ENCODE measurements at places on chromosomes 4 and X.

GRCh38 chr4:140884431-140885058 is 128.4 kb upstream of the TBC1D9 start:
- peak; percentile 73 for DNase-seq

GRCh38 chrX:39894683-39895082 is 203.1 kb downstream of the BCOR start:
- no peak for DNase-seq

GRCh38 chr4:3458371-3458770 is 4.7 kb upstream of the DOK7 start:
- DNase-seq: no peak

DNA sequence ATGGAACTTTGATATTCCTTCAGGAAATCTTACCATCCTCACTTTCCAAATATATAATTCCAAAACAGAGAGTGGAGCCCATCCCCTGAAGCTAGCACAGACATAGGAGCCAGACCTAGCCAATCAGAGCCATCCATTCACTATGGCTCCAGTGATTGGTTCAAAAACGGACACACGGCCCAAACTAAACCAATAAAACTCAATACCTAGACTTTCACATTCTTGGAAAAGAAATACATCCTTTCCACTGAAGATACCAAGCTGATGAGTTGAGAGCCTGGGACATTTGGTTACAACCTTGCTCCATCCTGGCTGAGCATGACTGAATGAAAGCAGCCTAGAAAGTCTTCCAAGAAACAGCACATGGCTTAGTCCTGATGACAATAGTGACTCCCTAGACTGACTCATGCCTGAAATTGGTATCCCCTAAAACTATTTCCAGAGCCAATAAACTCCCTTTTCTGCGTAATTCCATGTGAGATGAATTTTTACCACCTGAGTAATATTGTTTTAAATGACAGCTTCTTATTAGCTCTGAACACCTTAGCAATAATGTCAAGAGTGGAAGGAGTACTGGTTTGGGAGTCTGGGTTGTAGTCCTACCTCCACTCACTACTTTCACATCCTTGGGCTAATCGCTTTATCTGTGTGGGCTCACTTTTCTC is 189.6 kb upstream of the LNX1 start:
- no peak for DNase-seq

DNA sequence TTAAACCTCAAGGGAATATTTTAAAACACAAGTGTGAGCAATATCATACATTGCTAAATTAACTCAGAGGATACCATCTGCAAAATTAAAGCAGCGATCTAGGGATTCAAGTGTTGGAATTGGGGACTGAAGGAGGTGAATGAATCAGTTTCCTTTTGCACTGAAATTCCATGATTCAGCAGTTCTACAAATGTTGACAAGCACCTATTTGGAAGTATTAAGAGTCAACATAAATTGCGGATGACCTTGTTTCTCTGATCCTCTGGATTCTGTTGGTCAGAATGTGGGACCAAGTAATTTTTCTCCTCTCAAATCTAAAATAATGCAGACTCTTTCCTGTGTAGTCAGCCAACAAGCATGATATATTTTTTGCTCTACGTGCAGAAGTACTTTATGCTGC is 78.8 kb downstream of the LDB2 start:
- DNase-seq: no peak

GRCh38 chrX:150849486-150849885 is 49.0 kb downstream of the CD99L2 start:
- no peak for DNase-seq

GRCh38 chr4:123248085-123248659 is 148.4 kb upstream of the SPRY1 start:
- no peak for DNase-seq

DNA sequence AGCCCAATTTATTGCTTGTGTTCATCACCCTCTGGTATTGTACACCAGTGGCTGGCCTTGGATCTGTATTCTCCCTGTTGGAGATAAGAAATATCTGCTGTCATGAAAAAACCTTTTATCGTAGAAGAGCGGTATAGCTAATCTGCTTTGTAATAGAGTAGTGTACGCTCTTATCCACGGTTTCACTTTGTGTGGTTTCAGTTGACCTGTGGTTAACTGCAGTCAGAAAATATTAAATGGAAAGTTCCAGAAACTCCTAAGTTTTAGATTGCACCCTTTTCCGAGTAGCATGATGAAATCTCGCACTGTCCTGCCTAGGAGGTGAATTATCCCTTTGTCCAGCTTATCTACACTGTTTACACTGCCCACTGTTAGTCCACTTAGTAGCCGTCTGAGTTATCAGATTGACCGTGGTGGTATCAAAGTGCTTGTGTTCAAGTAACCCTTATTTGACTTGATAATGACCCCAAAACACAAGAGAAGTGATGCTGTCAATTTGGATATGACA is 42.4 kb downstream of the KDM6A start:
- DNase-seq: peak; percentile 24

DNA sequence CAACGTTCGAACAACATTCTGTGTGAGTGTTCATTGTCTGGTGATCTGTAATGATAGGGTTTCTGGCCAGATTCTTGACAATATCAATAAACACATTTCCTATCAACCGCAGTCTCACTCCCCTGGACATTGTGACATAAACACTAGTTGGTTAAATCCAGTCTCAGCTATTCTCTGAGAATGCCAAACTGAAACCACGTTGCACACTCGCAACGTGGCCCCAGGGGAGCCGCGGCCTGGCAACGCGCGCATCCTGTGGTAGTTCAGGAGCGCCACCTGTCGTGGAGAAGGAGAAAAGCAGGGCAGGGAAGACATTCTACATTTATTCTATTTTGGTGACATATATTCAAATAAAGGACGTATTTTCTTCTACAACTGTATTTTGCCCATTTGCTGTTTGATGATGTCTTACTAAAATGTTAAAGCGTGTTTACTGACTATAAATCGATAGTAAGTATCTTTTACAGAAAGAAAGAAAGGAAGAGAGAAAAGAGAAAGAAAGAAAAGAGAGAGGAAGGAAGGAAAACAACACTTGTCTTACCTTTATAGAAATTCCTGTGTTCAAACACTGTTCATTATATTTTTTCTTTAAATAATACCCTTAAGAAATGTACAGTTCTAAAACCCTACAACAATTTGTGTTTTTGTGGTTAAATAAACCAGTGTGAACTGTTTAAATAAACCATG is 738.3 kb upstream of the FRG1 start:
- peak; percentile 80 for DNase-seq

DNA sequence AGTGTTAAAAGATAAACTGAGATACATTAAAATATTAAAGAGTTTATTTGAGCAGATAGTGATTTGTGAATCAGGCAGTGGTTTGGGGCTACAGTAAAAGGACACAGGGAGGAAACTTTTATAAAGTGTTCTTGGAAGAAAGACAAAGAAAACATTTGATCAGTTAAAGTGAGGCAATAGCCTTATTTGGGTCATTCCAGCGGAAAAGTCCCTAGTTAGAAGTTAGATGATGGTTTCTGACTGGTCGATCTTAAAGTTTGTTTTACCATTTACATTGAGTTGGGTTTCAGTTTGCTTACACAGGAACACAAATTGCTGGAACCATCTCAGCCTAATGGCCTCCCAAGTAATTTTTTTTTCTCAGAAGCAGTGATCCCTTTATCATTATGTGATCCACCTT is 69.7 kb downstream of the PPP1R2C start:
- DNase-seq: no peak

GRCh38 chr4:24472514-24473308 is 111.6 kb downstream of the DHX15 start:
- DNase-seq: peak; percentile 40

GRCh38 chrX:49896951-49897350 is 17.7 kb downstream of the USP27X start:
- no peak for DNase-seq

DNA sequence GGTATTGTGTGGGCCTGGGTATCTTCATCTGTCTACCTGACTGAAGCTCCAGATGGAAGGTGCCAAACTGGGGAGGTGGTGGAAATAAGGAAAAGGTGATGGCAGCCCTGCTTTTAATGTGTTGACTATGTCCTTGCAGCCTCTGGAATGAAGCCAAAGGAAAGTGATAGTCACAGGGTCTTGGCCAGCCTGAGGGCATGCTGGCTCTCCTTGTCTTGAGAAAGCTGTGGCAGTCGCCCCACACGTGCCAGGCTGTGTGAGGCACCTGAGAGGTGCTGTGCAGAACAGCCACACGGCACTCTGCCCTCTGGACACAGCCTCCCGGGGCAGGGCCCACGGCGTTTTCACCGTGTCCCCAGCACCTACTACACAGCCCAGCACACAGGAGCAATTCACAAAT is 77.6 kb downstream of the NAT8L start:
- DNase-seq: no peak

DNA sequence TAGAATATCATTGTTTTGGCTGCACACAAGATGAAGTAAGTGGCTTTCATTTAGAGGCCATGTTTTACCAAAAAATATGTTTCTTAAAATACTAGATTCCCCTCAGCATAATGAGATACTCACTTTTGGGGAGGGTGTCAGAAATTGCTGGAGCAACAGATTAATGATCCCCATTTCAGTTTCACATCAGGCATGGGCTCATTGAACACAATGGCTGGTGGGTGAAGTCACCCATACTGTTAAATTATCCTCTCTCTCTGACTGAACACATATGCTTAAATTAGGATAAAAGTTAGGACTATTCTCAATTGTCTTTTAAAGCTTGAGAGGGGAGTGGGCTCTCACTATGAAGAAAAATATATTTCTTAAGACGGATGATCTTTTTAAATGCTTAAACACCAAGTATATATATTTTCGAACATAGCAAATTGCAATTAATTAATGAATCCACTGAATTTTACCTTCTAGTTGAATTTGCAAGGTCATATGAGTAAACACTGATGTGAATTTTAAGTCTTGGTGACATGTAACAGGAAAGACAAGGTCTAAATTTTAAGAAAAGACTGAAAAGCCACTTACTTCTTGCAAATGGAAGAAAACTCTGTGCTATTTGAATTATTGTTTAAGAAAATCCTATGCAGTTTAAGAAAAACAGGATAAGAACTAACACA is 2.5 kb downstream of the GPM6A start:
- no peak for DNase-seq

- no peak for DNase-seq
These were observed 46.4 kb upstream of the GABRE start for GRCh38 chrX:152020888-152021287.

DNA sequence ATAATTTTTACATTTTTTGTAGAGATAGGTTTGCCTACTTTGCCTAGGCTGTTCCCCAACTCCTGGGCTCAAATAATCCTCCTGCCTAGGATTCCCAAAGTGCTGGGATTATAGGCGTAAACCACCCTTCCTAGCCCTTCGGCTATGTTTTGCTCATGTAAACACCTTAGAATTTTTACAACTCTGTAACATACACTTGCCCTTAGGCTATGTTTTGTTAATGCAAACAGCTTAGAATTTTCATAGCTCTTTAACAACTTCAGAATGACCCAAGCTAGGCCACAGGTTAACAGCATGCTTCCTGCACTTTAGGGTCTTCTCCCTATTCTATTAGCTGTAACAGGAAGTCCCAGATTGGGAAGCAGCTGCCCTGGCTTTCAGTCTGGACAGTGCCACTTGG is 24.2 kb downstream of the KLHL15 start:
- no peak for DNase-seq

GRCh38 chrX:72330131-72330530 is 24.4 kb upstream of the CITED1 start:
- no peak for DNase-seq

- DNase-seq: no peak
These were observed 8.8 kb upstream of the CHRDL1 start for GRCh38 chrX:110804446-110804845.

DNA sequence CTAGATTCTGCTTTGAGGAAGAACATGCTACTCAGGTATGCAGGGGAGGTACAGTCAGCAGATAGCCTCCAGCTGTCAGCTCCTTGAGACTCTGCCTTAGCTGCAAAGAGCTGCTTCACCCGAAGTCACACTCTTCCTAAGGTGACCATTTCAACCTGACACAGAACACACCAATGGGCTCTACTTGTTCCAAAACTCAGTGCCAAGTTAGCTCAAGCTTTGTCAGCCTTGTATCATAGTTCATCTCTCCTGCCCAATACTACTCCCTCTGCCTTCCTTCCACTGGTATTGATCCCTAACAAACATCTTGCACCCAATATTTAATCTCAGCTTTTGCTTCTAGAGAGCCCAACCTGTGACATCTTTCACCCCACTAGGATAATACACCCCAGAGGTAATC is 7.8 kb upstream of the SMARCA1 start:
- DNase-seq: no peak

DNA sequence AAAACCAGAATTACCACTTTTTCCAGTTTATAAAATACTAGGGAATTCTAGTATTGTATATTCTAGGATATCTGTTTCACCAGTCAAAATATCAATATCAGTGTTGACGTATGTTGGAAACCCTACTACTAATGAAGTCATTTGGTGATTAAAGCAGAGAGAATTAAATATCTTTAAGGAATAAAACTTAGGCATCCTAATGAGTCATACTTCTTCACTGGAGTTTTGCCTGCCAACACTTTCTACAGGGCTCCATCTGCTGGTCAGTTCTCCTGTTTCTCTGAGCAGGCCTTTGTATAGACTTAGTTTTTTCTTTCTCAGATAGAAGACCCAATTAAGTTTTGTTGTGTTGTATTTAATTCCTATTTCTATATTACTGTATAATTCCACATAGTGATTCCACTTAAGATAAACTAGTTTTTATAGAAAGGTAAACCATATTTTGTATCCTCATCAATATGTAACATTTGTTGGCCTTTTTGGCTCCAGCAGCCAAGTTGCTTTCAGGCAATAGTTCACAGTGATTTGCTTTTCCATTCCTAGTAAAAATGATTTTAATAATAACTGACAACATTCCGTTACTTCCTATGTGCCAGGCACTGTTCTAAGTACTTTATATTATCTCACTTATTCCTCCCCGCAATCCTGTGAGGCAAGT is 3.5 kb downstream of the AP1AR start:
- DNase-seq: peak; percentile 77

DNA sequence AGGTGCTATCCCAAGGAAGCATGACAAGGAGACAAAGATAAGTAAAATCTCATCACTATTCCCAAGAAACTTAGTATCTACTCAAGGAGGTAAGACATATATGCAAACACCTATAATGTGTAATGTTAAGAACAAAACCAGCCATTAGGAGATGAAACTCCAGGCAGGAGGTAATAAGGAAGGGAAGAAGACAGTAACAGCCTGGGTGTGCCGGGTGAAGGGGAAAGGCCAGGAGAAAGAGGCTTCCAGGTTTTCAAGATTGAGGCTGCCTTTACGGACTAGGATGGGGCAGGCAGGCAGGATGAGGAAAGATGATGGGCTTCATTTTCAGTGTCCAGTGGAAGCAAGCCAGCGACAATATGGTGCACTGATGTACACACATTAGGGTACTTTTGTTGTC is 62.5 kb downstream of the LEF1 start:
- DNase-seq: no peak

DNA sequence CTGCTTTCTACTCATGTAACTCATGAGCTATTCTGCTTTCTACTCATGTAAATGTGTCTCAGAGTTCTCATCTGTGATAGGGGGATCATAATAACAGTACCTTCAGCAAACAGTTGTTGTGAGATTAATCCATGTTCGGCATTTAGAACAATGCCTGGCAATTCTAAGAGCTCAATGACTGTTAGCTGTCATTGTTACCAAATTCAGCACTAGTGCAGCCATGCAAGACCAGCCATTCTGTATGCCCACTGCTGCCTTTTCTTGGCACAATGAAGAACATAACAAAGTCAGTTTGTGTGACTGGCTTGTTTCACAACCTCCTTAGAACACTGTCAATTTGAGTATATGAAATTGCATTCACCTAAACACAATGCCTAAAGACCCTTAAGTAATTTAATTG is 163.2 kb downstream of the ANK2 start:
- no peak for DNase-seq

Data from COLO829 (cell line).